Neural progenitor cell (in vitro differentiated cells): ENCODE measurements at places on chromosomes 11 and 22. TPM values are rescaled to one million over a fixed set of nuclear protein-coding genes. Genes with fewer than 3 reads are reported as not detected.

HBB gene
- total RNA-seq: not detected in 2 replicates

POU2AF3 gene
- total RNA-seq: 0.59 and 2.1 TPM in 2 replicates

PTPN5 gene
- total RNA-seq: 8.5 and 15.8 TPM in 2 replicates

TMEM25 gene
- 28.2 and 29.0 TPM in 2 replicates for total RNA-seq

AASDHPPT gene
- total RNA-seq: 84.3 and 127 TPM in 2 replicates

DEFB131B gene
- not detected in 2 replicates for total RNA-seq

OPCML gene
- total RNA-seq: 0.02 and 0.03 TPM in 2 replicates

TRPM5 gene
- 0.34 TPM in 1 of 2 replicates, not detected in the other for total RNA-seq

LAYN gene
- 0.26 and 0.37 TPM in 2 replicates for total RNA-seq

- DNase-seq: no peak
Observed at GRCh38 chr11:115985896-115986295, 481.7 kb upstream of the CADM1 start.

DNA sequence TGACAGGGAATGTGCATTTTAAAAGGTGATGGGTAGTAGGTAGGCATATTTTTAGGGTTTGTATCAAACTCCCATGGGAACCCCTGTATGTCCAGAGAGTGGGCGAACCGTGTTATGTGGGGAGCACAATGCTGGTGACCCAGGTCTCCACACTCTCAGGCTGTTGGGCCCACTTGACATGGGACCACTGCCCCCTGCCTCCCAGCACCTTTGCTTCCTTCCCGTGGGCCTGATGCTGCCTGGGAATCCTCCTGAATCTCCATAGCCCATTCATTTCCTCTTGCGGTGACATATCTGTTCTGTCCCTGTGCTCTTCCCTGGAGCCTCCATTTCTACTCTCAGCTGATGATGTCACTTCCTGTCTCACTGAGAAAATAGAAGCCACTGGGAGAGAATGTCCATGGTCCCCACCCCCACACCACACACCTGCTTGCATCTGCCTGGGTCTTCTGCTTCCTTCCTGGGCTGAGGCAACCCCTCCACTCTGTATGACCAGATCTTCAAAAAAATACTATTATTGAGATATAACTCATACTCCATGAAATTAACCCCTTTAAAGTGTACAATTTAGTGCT is 55.8 kb upstream of the THY1 start:
- DNase-seq: no peak

DNA sequence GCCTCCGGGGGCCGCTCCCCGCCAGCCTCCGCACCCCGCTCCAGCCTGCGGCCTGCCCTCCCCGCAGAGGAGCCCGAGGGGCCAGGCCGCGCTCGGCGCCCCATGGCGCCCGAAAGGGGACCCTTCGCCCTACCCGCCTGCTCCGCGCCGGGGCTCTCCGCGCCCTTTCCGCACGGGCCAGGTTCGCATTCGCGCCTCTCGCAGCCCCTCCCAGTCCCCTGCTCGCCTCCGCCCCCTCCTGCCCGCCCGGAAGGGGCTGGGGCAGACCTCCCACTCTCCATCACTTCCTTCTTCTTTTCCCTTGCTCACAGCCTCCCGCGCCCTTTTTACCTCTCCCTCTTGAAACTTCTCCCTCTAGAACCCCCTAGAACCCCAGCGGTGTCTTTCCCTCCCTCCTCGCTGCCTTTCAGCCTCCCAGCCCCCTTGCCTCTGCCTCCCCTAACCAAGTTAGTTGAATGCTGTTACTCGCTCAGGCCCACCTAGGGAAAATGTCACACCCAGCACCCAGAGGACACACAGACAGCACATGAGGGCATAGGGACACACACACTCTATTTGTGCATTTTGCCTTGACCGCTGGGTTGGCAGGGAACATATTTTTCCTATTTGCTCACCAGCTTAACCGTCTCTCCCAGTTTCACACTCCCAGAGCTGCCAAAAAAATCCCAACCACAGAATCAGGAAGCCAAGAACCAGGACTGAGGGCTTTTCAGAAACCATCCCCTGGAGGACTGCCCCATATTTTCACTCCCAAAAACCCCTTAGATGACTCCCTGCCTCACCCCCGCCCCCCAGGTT is at the start of gene SLC43A3:
Gene SLC43A3, minus strand, starts transcription at position 193 of the 798 bp plus-strand sequence. CDS start 949 bp downstream, outside the sequence.
- peak; percentile 70 for DNase-seq

DNA sequence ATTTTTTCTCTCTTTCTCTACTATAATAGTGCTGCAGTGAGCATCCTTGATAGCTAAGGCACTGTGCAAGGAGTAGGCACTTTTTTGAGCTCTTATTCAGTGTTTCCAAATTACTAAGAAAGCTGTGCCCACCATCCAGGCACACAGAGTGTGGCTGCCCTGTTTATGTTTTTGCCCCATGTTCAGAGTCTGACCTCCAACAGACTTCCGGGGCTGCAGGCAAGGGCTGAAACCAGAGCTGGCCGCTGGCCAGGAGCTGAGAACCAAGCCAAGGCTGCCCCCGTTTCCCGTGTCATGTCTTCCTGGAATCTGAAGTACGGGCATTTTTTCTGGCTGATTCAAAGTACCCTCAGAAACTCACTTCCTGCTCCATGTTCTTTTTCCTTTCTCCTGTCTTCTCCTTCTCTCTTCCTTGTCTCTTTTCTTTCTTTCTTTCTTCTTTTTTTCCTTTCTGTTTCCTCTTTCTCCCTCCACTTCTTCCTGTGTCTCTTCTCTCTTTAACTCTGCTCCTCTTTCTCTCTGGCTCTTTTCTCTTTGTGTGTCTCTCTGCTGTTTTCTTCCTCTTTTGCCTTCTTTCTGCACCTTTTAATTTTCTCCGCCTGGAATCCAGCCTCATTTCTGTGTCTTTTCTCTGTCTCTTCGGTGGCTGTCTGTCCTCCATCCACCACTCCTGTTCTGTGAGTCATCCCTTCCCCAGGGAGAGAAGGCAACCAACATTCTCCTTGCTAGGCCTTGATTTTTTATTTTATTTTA is 17.0 kb upstream of the KCTD14 start:
- no peak for DNase-seq

GRCh38 chr11:63937713-63938478 is 906 bp upstream of the NAA40 start:
- DNase-seq: peak; percentile 47

DNA sequence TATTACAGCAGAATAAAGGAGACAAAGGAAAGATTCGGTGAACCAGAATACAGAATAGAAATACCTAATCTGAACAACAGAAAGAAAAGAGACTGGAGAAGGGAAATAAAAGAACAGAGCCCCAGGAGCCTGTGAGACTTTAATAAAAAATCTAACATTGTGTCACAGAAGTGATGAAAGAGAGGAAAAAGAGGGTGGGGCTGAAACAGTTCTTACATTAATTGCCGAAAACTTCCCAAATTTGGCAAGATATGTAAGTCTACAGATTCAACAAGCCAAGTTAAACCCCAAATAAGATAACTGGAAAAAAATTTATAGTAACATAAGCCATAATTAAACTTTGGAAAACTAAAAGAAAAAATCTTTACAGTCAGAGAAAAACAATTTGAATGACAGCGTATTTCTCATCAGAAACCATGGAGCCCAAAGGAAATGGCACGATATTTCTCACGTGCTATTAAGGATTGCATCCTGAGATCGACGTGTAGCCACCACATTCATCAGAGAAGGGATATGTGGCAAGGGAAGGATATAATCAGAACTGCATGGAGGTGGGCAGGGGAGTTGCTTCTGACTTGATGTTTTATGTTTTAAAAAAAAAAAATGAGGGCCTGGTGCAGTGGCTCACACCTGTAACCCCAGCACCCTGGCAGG is 73.9 kb downstream of the SGSM3 start:
- no peak for DNase-seq

- DNase-seq: no peak
Observed at GRCh38 chr11:45754741-45755140, 50.2 kb upstream of the SLC35C1 start.
